Natural killer cell (primary cell): ENCODE measurements at places on chromosomes 3 and 15. TPM values are rescaled to one million over a fixed set of nuclear protein-coding genes. Genes with fewer than 3 reads are reported as not detected.

The TTLL13 gene
- total RNA-seq = 1.2 TPM

DNA sequence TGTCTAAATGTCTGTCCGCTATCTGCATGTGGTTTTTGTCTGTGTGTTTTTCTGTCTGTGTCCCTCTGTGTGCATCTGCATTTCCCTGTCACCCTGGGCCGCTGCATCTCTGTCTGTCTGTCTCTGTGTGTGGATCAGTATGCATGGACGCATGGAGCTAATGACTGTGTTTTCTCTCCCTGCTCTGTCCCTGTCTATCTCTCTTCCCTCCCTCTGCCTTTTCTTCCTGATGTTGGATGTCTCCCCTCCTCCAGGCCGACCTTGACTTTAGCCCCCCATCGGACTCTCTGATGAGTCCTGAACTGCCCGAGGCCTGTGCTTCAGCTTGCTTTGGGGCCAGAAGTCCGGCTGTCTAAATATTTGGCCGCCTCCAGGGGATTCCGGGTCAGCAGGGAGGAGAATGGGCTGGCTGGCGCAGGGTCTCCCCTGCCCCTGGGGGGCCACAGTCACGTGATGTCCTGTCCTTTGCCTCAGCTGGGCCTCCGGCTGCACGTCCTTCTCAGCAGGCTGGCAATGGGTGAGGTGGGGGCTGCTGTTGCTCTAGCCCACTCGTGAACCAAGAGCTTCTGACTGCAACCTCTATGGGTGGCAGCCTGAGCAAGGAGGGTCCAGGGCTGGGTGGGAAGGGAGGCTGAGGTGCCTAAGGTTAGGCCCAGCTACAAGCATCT, 3.7 kb downstream of the SLC38A3 start:
- DNase-seq = no peak

DNA sequence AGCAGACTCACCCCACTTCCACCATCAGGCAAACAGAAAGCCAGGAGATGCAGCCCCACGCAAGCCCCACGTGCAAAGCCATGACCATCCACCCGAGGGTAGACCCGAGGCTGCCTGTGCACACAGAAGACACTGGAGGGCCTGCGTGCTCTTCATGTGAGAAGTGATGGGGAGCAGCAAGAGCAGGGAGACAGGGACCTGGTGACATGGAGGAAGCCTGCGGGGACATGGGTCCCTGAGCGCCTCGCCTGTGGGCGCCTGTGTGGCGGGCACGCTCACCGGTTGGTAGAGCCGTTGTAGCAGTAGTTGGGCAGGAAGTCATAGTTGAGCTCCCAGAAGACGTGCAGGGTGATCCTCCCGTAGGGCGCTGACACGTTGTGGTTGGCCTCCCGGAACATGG, 65.0 kb downstream of the NIPA2 start:
- no peak for DNase-seq

GRCh38 chr3:138461896-138462295, 27.5 kb downstream of the ESYT3 start:
- DNase-seq = no peak

DNA sequence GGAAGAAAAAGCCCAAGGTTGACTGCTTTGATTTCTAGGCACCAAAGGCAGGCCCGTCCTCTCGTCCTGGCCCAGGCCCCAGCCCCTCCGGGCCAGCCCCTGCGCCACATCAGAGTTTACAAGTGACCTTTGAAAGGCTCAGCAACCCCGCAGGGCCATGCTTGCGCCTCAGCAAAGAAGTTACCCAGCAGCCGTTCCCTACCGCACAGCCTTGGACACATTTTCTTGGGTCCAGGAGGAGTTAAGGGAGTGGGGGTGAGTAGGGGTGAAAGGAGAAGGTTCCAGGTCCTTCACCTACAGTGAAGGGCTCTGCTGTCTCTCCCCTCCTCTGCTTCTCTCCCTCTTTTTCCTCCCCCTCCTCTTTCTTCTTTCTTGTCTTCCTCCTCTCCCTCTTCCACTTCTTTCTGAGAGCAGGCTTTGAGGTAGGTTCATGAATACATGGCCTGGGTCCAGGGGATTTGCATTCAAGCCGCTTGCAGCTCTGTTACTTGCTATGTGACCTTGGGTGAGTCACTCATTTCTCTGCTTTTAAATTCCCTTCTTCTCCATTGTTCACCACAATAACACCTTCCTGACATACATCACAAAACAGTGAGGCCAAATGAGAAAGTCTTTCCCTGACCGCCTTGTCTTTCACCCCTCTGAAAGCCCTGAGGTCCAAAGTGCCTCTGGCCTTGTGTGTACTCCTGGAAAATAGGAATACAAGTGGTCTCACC, 223.3 kb upstream of the TPRG1 start:
- no peak for DNase-seq

The EIF2B5 gene
- 54.8 TPM for total RNA-seq

The LRRC28 gene
- total RNA-seq = 18.7 TPM

DNA sequence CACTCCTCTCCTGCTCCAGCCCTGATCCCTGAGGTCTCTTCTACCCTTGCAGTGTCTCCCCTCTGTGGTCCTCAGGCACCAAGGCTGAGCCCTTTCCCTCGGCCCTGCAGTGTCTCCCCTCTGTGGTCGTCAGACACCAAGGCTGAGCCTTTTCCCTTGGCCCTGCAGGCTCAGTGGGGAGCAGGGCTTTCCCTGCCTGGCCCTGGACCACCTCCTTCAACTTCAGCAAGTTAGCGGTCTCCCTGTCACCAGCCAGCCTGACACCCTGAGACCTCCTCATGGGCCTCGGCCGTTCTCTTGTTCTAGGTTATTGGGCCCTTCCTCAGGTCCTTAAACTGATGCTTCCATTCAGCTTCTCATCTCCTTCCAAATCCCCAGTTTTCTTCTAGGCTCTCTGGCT, 4.3 kb downstream of the NRROS start:
- no peak for DNase-seq

The SLCO3A1 gene
- total RNA-seq = 73.5 TPM
